ENCODE measurements at places on chromosomes 16 and 17.
A peak's percentile ranks its signal among the peaks of the same experiment; 100 is the strongest.

DNA sequence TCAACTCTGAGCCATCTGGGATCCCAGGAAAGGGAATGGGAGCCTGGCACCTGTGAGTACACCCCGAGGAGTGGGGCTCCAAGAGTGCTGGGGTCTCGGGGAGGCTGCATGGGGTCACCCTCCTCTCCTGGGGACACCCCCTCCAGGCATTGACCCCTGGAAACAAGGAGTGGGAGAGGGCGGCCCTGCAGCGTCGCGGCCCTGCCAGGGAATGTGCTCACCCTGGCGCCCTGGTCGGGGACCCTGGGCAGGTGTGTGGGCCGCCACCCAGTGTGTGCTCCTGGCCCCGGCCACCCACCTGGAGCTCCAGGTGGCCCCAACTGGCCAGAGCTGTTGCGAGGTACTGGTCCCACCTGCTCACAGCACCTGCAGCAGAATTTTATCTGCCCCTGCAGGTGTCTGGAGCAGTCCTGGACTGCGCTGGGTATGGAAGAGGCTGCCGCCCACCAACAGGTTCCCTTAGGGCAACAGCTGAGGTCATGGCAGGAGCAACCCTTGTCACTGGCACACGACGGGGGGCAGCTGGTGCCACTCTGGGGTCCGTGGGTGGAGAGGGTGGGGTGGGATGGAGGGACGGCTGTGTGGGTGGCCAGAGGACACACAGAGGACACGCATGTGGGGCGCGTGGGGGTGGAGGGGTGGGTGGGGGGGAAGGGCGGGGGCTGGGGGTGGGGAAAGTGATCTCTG lies 5.4 kb upstream of the PABPN1L start:
- DNase-seq = no peak

DNA sequence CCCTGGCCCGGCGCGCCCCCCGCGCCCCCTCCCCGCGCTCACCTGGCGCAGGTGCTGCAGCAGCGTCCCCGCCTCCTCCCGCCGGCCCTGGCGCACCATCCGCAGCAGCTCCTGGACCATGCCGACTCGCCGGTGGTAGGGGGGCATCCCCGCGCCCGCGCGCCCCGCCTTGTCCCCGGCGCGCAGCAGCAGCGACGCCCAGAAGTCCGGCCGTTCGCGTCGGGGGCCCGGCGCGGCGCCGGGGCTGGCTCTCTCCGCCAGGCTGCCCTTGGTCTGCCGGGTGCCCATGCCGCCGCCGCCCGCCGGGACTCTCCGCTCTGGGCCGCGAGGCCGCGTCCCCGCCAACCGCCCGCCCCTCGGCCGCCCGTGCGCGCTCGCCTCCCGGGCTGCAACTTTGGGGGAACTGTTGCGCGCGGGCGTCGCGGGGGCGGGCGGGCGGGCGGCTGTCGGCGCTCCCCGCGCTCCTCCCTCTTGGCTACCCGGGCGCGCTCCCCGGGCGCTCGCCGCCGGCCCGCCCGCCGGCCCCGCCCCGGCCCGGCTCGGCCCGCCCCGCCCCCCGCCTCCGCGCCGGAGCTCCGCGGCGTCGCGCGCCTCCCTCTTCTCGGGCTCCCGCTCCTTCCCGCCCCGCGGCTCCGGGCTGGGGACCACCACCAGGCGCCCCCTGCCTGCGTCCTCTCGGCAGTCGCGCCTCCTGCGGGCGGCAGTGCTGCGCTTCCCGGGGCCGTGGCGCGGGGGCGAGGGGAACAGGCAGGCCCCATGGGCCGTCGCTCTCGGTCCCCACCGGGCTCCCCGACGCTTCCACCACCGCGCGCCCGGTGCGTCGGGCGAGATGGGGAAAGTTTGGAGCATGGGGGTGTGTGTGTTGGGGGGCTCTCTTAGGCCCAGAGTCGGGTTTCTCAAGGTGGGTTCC lies at the start of gene LRRC75A:
TSS of gene LRRC75A (minus strand) at position 491 of the 910 bp plus-strand sequence. CDS start at position 288, 203 bp downstream.
- DNase-seq = peak; percentile 38

DNA sequence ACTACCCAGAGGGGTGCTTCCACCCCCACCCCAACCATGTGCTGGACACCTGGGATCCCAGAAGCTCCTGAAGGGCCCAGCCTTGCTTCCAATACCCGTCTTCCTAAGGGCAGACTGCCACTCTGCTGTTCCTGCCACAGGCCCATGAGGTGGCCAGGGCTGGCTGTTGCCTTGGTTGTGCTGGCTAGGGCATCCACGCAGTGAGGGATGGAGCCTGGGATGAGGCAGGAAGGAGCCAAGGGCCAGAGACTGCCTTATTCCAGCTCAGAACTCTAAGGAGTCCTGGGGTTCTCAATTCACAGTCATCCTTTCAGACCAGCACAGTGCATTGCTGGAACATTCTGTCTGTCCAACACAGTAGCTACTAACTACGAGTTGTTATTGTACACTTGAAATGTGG lies 37.8 kb downstream of the BCO1 start:
- DNase-seq = no peak

- no peak for DNase-seq
These were observed 25.6 kb upstream of the LONP2 start for GRCh38 chr16:48218473-48218872.

GRCh38 chr17:9902120-9902519 lies 3.0 kb downstream of the RCVRN start:
- DNase-seq = no peak

DNA sequence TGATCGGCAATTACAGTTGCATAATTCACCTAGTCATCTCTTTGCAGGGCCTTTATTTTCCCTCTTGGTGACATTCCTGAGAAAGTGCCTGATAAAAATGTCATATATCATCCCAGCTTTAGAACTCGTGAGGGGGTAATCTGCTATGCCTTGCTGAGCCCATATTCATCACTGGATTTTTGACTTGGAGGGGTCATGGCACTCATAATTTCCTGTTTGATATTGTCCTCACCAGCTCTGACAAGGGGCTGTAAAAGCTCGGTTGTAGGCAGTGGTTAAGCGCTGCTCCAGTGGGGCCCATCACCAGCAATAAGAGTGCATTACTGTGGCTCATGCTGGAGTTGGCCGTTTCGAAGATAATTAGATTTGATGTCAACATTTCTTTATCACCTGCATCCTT lies 227.3 kb downstream of the IRX3 start:
- no peak for DNase-seq

- peak; percentile 63 for DNase-seq
These were observed 50.9 kb upstream of the CLEC3A start for GRCh38 chr16:77971306-77972061.

GRCh38 chr16:66911112-66911511 lies 7.6 kb downstream of the CDH16 start:
- DNase-seq = no peak

GRCh38 chr16:50050802-50051201 lies 15.0 kb upstream of the HEATR3 start:
- no peak for DNase-seq

DNA sequence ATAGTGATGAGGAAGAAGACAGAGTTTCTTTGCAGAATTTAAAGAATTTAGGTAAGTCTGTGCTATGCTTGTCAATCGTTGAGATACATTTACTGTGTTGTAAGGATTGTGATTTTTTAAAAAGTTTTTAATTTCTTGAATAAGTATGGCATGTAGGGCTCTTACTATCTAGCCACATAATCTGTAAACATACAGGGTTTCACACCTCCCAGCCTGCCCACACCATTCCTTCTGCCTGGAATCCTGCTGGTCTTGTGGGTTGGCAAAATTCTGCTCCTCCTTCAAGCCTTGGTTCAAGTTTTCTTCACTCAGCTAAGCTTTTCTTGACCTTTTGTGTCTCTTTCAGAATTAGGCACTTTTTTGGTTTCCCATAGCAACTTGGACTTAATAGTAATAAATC lies 7.5 kb downstream of the ZNHIT3 start:
- DNase-seq = no peak

DNA sequence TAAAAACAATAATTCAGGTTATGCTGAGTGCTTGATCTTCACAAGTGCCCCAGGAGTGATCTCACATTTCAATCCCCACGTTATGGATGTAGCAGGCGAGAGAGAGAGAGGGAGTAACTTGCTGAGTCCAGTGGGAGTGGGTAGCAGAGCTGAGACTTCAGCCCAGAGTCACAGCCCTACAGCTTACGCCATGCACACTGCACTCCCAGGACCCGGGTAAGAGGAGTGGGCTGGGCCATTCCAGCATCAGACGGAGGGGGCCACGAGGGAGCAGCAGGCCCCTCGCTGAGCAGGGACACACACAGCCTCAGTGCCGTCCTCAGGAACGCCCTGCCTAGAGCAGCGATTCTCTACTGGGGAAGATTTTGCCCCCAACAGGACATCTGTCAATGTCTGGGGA lies 9.8 kb upstream of the KIF19 start:
- no peak for DNase-seq

GRCh38 chr16:58638148-58639036 lies 8.8 kb upstream of the CNOT1 start:
- no peak for DNase-seq

DNA sequence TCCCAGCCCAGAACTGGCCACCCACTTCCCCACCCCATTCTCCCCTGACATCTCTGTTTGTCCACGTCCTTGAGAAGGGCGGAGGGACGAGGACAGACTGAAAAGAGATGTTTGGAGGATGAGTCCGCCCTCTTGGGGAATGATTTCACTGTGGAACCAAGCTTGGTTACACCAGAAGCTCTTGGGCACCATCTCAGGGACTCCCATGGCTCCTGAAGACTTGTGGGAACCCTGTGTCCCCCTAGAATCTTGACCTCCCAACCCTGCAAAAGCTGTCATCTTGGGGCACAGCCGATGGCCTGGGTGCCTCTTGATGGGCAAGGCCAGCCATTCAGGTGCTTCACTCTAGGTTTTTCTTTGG lies 25.9 kb upstream of the LITAF start:
- no peak for DNase-seq

DNA sequence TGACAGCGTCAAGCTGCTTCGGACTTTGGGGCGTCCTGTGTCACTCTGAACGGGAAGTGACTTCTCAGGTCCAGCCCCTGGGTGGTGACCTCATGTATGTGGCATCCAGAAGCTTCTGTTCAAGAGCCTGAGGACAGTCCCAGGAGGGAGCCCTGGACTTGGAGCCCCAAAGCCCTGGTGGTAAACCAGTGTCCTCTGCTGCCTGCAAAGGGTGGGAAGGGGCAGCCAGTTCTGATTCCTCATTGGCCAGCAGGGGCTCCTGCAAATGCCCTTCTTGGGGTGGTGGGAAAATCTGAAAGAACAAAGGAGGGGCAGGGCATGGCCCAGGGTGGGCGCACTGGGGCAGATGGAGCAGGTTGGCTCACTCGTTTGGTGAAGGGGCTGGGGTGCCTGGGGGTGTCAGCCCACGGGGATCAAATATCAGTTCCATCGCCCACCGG lies 1.6 kb downstream of the OSGIN1 start:
- DNase-seq = no peak

GRCh38 chr16:19380328-19380727 lies 37.4 kb upstream of the TMC5 start:
- DNase-seq = no peak
